OCI-M1 (cell line): ENCODE measurements at places on chromosomes 16 and 17.
A peak's percentile ranks its signal among the peaks of the same experiment; 100 is the strongest.

DNA sequence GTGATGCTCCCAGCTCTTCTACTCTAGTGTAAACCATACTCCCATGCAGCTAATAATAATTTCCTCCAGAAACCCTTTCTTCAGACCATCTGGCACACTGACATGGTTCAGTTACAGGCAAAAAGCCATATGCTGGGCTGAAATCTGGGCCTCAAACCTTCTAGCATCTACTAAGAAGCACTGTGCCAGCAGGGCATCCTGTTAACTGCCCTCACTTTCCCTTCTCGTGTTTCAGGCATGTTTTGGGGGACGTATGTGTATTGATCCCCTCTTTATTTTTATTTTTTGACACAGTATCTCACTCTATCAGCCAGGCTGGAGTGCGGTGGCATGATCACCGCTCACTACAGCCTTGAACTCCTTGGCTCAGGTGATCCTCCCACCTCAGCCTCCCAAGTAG, 33.3 kb downstream of the STAT5A start:
- DNase-seq = no peak

GRCh38 chr16:56262148-56262547, 70.9 kb downstream of the GNAO1 start:
- peak; percentile 41 for DNase-seq

- no peak for DNase-seq
Observed at GRCh38 chr16:49150341-49150740, 131.3 kb downstream of the CBLN1 start.

DNA sequence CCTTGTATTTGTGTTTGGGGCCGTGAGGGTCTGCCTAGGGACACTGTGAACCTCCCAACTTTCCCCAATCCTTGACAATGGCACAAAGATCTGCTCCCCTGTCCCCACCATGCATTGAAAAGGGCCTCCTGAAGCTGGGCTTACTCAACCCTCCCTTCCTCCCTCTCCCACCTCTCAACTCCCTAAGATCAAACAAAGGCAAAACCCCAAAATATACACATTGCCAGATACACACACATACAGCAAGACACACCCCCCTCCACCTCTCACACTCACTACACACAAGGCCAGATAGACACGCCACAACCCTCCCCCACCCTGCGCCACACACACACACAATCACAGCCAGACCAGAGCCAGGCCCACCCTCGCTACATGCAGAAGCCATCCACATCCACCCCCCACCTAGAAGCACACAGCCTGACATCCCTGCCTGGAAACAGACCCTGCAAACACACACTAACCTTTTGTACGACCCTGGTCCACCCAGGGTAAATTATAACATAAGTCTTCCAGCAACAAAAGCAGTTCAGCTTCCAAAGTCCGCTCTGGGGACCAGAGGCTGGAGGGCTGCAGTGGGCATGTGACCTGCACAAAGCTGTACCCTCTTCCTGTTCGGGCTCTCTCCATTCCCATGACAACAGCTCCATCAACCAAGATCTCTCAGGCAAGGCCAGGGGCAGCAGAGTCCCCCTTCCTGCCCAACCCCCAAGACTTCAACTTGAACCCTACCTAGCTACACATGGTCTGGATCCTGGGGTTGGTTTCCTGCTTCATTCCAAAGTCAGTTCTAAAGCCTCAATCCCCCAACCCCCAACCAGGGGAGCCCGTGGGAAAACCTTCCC, 1.9 kb downstream of the PCGF2 start:
- DNase-seq = no peak

DNA sequence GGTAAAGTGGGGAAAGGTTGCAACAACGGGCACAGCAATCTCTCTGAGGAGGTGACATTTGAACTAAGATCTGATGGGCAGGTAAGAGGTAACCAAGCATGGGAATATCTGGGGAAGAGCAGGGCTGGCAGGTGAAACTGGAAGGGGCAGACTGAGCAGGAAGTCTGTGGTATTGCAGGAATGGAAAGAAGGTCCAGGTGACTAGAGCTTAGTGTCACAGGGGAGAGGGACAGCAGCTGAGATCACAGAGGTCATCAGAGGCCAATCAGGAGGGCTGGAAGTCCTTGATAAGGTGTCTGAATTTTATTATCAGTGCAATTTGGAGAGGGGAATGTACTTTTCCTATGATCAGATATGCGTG, 73.3 kb upstream of the DHX40 start:
- DNase-seq = no peak

- DNase-seq = no peak
Observed at GRCh38 chr16:89326721-89327120, 109.2 kb downstream of the ZNF778 start.

DNA sequence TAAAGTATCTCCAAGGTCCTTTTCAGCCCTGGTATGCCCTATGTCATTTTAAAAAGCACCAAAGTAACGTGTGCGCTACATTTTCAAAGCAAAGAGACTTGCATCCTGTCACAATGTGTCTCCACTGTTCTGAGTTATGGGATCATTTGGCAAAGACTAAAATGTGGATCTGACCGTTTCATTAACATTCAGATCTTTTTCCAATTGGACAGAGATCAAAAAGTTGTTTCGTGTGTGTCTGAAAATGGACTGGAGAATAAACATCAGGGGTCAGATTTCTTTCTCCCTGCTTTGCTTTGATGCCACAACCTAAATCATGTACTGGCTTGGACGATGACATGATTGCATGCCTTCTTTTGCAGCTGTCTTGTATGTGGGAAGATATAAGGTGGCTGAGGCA, 136.0 kb upstream of the NOG start:
- DNase-seq = no peak

DNA sequence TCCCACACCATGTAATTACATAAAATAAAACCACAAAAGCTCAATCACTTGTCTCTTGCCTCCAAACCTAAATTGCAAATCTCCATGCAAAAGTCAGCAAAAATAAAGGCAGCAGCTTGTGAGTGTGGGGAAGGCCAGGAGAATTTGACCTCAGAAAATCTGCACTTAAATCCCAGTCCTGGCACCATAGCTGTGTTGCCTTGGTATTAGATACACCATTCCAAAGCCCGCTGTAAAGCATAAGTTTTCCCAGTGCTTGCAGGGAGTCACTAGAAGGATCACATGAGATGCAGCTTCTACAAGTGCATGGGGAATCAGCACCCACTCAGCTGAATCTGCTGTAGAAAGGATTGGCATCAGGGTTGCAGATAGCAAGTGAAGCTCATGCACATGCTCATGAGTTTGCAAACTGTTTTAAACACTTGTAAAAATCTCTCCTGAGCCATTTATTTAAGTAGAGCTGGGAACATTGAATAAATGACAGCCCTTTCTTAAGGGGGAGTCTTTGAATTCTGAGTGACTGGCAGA, 495.0 kb upstream of the HSBP1 start:
- no peak for DNase-seq

DNA sequence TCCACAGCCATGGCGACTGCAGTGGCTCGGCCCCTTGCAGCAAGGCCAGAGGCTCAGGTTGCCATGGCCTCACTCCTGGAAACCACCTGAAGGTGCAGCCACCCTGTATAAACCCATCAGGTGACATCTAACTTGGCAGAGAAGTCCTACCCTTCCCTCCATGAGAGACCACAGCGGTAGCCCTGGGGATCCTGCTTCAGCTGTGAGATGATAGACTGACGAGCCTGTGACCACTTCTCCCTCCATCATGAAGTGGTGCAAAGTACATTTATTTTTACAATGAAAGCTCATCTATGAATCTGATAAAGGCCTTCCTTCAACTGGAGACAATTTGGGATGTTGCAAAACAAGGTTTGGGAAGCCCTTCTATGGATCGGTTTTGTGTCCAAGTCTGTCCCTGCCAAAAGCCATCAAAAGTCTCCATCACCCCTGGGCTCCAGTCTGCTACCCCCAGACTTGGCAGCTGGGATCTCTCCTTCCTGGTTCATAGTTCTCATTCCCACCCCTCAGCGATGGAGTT, 1.8 kb downstream of the ZACN start:
- DNase-seq = peak; percentile 12

DNA sequence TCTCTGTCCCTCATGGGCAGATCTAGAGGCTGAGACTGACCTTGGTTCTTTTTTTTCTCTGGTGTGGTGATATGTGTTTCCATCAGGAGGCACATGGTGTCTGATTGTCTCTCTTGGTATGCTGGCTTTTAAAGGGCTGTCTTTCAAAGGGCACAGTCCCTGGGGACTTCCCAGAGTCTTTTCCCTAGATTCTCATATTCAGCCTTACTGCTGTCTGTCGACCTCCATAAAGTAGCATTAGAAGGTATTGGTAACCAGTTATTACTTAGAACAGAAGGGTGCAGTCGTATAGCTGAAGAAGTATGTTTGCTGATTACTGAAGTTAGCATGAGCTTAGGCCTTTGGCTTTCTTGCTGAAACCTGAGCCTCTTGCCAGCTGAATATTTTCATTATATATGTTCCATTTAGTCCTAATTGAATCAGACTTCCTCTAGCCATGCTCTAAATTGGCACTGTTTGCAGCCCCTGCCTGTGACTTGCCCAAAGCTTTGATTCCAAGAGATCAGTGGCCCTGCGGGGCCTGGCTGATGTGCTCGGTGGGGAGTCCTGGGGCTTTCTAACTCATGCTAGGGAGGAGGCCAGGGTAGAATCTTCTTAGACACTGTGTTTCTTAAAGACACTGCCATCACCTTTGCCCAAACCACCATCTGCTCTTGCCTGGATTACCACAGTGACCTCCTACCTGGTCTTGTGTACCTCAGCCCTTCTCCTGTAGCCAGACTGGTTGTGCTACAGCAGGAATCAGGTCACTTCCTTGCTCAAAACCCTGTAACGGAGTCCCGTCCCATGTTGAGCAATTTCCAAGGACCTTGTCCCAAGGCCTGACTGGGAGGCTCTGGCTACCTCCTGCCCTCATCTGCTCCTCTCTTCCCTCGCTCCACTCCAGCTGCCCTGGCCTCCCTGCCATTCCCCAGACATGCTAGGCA, 71.5 kb downstream of the WWP2 start:
- DNase-seq = no peak

DNA sequence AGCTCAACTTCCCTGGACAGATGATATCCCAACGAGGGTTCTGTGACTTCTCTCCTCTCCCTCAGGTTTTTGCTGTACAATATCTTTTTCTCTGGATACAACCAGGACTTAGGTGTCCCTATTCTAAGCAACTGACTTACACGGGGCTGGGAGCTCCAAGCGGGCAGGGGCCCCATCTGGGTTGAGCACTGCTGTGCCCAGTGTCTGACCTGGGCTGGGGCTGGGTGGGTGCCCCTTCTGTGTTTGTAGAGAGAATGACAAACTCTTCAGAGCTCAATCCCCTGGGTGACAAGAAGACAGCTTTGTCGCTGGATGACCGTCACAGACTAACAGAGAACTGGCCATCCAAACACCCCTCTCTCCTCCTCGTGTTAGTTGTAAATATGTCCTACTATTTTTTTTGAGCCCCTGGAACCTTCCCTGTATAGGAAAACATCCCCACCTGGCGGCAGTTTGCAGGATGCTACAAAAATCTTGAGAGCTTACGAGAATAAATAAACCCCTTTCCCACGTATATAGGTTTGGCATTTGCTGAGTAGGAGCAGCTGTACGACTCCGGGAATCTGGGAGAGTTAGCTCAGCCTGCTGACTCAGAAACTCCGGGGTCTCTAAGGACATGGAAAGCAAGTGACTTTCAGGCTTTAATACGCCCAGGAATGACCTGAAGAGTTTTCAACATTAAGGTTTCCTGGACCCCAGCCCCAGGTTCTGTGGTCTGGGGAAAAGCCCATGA, 23.7 kb upstream of the RCVRN start:
- peak; percentile 26 for DNase-seq

DNA sequence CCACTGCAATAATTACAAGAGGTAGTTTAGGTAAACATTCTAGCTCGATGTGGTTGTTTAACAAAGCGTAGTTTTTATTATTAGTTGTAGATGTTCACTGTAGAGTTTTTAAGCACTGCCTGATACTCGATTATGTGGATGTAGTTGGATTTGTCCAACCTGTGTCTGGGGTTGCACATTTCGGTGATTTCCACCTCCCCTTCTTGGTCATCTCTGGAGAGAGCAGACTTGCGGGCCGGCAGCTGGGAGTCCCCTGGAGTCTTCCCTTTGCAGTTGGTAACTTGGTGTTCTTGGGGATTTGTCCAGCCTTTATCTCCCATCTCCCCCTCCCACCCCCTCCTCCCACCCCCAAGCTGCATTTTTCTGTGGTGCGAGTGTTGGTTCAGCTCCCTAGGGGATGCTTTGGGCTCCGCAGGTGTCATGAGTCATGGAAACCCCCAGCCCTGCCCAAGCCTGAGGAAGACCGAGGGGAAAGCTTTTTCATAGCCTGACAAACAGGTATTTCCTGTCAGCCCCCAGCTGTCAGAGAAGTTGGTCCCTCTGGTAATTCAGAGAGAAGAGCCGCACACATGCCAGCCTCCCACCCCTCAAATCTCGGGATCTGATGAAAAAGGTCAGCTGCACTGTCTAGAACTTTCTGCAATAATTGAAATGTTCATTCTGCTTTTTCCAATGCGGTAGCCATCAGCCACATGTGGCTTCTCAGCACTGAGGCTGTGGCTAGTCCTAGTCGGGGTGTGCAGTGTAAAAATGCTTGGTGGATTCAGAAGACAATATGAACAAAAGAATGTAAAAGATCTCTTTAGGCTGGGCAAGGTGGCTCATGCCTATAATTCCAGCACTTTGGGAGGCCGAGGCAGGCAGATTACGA, 50.3 kb downstream of the KSR1 start:
- no peak for DNase-seq

DNA sequence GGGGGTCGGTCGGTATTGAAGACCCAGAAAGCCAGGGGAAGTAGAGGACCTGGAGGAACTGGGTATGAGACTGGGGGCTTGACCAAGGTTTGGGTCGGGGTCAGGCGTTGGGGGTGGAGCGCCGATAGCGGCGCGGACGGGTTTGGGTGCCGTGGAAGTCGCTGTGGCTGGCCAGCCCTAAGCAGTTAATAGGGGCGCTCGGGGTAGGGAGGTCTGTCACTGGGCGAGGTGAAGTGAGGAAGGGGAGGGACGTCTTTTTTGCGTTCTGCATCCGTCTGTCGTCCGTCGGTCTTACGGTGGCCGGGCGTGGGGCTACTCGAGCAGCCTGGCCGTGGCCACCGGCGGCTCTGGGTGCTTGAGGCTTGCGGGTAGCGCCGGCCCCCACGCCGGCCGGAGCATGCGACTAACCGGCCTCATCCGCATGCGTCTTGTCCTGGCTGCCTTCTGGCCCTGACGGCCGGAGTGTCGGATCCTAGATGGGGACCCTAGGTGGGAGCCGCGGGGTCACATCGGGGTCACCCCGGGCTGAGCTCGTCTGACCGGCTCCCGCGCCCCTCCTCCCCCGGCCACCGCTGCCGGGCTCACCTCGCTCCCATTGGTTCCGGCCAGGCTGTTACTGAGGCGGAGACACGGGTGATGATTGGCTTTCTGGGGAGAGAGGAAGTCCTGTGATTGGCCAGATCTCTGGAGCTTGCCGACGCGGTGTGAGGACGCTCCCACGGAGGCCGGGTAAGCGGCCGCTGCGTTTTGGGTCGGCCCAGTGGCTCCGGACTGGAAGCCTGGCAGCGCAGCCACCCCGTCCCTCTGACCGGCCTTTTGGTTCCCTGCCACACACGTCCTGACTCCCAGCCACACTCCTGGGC, 10.3 kb upstream of the TMEM88 start:
- peak; percentile 96 for DNase-seq

DNA sequence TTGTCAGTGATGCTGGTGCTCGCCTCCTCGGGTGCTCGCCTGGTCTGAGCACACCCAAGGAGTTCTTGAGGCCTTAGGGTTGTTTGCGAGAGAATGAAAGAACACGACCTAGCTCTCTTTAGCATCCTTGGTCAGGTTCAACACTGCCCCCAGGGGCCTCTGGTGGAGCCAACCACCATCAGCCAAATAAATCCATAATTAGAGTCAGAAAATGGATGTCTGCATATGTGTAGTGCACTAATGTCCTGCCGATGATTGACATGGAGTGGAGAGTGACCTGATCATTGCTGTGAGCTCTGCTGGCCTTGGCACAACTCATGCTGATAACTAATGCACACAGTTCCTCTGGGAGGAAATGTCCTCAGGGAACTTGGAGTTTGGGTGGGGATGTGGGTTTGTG, 8.2 kb upstream of the STH start:
- peak; percentile 15 for DNase-seq
